ENCODE measurements at places on chromosomes 11 and 22. TPM values are rescaled to one million over a fixed set of nuclear protein-coding genes. Genes with fewer than 3 reads are reported as not detected.
A peak's percentile ranks its signal among the peaks of the same experiment; 100 is the strongest.

BTBD18 gene
- not detected for total RNA-seq

OR5T3 gene
- total RNA-seq, result not detected

DNA sequence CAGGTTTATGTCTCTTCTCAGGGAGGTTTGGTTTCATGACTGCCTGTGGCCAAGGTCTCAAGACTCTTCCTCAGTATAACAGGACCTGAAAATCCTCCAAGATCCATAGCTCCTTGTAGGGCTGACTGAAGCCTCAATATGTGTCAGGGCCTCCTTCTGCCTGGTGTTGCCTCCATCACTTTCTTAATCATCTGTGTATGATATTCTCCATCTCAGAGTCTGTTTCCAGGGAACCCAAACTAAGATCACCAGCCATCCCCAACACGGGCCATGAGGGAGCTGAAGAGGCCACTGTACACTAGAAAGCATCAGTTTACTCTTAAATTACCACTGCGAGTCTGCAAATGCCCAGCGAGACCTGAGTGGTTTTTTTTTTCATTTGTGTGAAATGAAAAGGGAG lies 17.7 kb downstream of the GGTLC2 start:
- DNase-seq, result no peak

DNA sequence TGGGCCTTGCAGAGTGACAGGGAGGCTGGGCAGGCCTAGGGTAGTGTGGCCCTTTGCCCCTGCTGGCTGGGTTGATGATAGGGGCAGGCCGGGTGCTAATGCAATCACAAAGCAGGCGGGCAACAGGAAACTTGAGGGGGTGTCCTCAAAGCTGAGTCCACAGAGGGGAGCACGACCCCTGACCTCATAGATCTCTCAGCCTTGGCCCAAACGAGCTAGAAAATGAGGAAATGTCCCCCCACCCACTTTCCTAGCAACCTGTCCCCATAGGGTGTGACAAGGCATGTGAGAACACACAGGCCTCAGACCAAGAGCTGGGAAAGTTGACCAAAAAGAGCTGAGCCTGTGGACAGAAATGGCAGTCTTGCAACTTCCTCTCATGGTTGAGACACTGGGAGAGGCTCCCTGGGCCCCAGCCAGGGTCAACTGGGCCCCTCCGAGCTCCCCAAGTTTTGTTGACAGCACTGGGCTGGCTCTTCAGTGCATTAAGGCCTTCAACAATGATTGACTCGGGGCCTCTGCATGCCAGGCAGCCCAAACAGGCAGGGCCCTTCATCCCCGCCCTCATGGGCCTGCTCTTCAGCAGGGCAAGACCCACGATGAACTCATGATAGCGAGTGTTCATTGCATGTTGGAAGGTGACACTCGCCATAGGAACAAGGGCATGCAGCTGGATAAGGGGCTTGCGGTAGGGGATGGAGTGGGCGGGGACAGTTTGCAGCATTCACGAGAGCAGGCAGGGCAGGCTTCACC lies 9.8 kb upstream of the SPI1 start:
- no peak for DNase-seq

DNA sequence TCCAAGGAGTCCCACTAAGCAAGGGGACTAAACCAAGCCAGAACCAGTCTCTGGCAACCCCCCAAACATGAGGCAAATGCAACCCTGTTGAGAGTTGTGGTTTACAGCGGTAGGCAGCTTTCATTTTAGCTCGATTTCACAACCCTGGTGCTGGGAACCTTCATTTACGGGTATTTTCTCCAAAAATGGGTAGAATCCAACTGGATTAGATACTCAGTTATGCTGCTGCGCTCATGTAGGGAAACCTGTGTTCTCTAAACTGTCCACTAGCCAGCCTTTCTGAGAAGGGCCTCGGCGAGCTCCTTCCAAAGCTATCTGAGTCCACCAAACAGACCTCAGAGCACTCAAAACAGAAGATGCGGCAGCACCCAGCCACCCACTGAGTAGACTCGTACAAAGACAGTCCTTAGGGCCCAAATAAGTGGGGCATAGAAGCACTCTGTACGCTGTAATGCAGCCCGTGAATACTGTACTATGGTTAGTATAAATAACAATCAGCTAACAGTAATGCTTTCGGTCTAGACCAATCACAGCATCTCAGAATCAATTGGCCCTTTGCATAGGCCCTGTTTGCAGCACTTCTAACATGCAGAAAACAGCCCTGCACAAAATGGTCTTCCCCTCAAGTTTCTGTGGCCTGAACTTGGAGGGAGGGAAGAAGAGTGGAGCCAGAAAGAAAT lies 104.7 kb downstream of the ETS1 start:
- no peak for DNase-seq

DNA sequence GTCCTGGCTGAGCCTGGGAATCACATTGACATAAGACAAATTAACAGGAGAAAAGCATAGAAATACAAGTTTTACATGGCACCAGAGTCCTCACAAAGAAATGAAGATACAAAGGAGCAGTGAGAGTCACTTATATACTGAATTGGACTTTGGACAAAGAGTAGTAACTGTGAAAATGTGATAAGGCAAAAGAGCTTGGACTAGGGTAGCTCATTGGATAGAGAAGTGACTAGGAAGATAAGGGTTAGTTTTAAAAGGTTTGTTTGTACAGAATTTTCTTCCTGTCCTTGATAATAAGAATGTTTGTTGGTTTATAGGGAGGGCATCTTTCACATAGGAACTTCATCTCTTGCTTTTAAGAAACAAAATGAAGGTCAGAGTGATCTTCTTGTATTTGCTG lies 17.9 kb upstream of the NUCB2 start:
- no peak for DNase-seq

DNA sequence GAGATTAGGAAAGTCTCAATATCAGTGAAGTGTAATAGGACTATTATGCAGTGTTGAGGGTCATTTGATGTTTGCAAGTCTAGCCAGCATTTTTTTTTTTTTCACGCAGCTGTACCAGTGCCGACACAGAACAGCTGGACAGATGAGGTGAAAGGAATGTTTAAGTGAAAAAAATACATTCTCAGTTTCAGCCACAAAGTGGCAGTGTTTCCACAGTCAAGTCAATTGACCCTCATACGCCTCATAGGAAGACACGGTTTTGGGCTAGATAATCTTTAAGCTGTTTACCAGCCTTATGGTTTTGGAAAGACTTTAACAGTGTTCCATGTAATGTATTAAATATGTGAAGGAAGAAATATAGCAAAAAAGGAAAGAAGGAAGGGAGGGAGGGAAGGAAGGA lies 349.9 kb upstream of the ANO3 start:
- DNase-seq, result peak; percentile 58

GRCh38 chr11:58525037-58525614 lies 17.2 kb upstream of the OR5B21 start:
- no peak for DNase-seq
